ENCODE measurements at places on chromosomes 6 and 20. TPM values are rescaled to one million over a fixed set of nuclear protein-coding genes. Genes with fewer than 3 reads are reported as not detected.

Gene ADGRF4
- total RNA-seq, result not detected

Gene WFDC12
- not detected for total RNA-seq

GRCh38 chr6:4059115-4059777, 19.7 kb downstream of the FAM217A start:
- peak overlapping the region; percentile 79 for H3K4me3 ChIP-seq
- DNase-seq, result peak; percentile 44
- peaks cover 28% of the 10 kb centered on the region for H3K4me1 ChIP-seq
- H3K36me3 ChIP-seq, result peaks cover 34% of the 10 kb centered on the region
- H3K27ac ChIP-seq, result peak overlapping the region; percentile 97

GRCh38 chr6:54957698-54958097, 111.1 kb downstream of the FAM83B start:
- no peak for DNase-seq
- H3K4me3 ChIP-seq, result no peak overlapping the region
- H3K27ac ChIP-seq, result no peak overlapping the region
- H3K36me3 ChIP-seq, result no peaks in the 10 kb centered on the region
- no peaks in the 10 kb centered on the region for H3K27me3 ChIP-seq

- DNase-seq, result no peak
- H3K36me3 ChIP-seq, result peaks cover 33% of the 10 kb centered on the region
- H3K27ac ChIP-seq, result no peak overlapping the region
- no peak overlapping the region for H3K4me3 ChIP-seq
- peaks cover 9% of the 10 kb centered on the region for H3K4me1 ChIP-seq
- H3K27me3 ChIP-seq, result no peaks in the 10 kb centered on the region
These were observed 137.2 kb downstream of the MAP3K4 start for GRCh38 chr6:161128680-161129196.

DNA sequence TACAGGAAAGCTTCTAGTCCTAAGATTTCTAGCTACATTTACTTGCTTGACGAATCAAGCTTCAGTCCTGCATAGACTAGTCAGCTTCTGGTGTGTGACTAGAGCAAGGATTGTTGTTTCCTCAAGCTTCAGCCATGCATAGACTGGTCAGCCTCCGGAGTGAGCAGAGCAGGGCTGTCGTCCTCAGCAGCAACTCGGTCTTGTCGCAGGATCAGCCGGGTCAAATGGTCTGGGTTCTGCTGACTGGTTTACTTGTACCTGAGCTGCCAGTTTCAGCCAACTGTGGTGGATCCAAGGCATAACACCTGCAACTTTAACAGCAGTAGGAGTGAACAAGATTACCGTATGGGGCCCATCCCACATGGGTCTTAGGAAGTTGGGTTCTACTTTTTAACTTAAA, 10.8 kb upstream of the GMPR start:
- H3K4me1 ChIP-seq, result no peaks in the 10 kb centered on the region
- no peaks in the 10 kb centered on the region for H3K36me3 ChIP-seq
- DNase-seq, result no peak
- no peak overlapping the region for H3K27ac ChIP-seq
- no peak overlapping the region for H3K4me3 ChIP-seq

Measured in activated naive CD8-positive, alpha-beta T cell treated with anti-CD3 and anti-CD28 coated beads, Interleukin-2, amount 10 ng/mL, durations not matched to agents 7 days and 5 days (primary cell).